ENCODE measurements at places on chromosomes 12 and 14.

DNA sequence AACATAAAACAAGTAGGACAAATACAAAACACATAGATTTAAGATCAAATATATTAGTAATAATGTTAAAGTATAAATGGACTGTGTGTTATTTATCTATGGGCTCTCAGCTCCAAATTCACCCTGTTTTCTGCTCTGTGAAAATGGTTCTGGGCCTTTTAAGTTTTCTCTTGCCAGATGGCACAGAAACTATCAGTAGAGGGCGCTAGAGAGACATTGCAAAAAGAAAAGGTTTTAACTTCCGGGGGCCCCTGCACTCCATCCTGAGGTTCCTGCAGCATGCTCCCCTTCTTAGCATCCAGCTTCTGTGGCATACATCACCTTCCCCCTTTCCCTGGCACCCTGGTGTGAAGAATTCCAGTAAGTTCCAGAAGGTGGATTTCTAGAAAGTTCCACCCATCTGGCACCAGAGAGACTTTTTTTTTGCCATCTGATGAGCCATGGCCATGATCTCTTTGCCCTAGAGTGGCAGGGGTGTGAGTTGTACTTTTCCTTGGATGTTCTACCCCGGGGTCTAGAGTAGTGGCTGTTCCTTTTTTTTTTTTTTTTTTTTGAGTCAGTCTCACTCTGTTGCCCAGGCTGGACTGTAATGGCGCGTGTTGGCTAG is 29.3 kb downstream of the ZCRB1 start:
- no peak for DNase-seq

- DNase-seq, result no peak
Measured at GRCh38 chr14:72480464-72481243, 413.2 kb downstream of the DPF3 start.

DNA sequence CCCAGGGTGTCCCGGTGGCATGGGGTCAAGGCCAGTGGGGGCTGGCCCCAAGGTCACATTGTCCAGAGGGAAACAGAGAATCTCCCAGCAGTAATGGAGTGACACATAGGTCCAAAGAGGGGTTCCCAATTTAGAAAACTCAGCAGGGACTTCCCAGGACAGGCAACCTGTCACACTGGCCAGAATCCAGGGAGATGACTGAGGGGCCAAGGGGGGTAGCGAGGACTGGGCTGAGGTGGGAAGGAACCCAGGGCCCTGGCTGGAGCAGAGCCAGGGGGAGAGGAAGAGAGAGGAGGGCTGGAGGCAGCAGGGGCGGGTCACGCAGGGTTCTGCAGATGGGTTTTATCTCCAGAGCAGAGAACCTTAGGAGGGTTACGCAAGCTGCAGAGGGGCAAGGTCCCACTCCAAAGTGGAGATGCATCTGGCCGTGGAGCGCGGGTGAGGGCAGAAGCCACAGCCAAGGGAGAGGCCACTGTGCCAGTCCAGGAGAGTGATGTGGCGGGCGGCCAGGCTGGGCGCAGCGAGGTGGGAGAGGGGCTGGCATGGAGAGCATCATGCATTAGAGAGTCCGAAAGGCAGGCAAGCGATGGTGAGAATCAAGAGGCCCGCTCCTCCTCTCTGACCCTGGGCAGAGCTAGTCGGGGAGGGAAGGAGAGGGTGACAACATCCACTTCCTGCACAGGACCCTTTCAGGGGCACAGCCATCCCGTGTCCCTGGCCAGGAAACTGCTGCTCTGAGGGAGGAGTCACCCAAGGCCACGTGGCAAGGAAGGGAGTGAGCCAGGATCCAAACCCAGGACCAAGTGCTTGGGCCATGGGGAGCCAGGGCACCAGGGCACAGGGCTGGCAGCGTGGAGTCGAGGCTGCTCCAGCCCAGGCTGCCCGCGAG is 29.0 kb downstream of the NCOR2 start:
- DNase-seq, result peak; percentile 69

GRCh38 chr12:31517994-31518393 is 72.9 kb downstream of the DENND5B start:
- no peak for DNase-seq

DNA sequence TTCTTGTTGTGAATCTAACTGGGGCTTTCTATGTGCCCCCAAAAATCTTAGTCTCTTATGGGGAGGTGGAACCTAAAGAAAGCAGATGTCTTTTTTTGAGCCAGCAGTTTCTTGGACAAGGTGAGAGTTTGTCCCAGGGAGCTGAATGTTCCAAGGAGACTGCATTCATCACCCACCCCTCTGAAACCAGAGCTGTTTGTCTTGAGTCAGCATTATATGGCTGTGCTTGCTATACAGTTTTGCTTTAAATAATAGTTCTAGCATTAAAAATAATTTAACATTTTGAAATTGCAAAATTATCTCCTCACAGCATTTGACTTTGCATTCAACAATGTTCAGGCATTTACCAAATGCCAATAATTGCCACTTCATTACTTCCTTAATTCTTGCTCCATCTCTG is 813.3 kb downstream of the BCL11B start:
- no peak for DNase-seq

GRCh38 chr12:90015228-90015627 is 306.6 kb upstream of the ATP2B1 start:
- no peak for DNase-seq

DNA sequence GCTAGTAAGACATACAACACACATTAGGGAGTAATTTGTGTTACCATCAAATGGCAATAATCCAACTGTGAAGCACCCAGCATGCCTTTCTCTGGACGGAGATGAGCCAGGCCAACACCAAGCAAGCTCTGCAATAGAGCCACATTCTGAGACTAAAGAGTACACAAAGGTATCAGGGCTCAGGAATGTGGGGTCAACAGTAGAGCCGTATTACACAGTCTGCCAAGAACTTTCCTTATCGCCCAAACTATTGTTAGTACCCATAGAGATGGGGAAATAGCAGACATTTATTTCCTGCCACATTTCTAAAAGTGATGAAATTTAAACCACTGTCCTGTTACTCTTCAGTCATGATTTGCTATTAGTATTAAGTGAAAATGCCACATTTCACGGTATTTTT is 113.7 kb downstream of the BMP4 start:
- no peak for DNase-seq

DNA sequence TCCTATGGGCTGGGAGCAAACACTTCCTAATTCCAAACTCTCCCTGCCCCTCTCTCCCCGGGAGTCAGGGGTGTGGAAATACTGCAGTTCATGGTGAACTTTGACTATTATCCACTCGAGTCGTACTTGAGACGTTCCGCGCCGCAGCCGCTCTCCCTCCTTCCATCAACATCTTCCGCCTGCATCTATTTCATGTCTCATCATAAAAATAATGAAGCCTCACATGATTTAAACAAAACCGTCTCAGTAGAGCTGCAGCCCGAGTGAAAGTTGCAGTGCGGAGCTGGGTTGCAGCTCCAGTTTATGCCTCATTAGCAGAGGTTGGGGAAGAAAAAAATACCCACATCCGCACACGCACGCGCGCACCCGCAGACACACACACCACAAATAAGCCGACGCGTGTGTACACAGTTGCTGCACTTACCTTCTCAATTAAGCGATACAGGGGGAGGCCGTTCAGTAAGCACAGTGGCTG is 283 bp downstream of the LMO3 start:
- no peak for DNase-seq

GRCh38 chr14:74563233-74563585 is 48.8 kb downstream of the LTBP2 start:
- DNase-seq, result no peak

DNA sequence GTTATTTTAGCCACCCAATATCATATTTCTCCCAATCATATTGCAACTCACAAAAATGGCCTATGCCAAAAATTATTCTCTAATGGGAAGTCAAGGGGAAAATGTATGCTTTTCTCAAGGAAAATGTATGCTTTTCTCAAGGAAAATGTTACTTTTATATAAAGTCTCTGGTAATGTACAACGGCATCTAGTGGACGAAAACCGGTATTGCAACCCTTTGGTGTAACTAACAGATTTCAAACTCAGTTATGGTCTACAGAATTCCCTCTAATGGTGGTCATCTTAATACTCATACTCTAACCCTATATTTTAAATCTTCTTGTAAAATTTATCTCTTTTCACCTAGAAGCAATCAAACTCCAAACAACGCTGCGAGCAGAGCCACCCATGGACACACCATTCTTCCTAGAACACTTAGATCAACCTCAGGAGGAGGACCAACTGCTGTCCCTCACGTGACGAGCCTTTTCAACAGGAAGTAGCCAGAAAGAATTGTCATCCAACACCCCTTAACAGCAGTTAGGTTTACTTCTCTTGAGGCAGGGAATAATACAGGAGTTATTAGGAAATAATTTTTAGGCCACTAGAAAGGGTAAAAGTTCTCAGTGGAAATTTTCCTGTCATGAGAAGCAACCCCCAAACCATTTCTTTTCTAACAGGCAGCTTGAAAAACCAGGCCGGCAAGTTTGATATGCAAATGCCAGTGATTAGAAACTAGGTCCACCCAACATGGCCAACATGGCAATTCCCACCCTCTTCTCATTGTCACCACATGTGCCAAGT is 20.1 kb downstream of the APOBEC1 start:
- DNase-seq, result peak; percentile 33

GRCh38 chr12:22971701-22972191 is 346.8 kb downstream of the ETNK1 start:
- no peak for DNase-seq

DNA sequence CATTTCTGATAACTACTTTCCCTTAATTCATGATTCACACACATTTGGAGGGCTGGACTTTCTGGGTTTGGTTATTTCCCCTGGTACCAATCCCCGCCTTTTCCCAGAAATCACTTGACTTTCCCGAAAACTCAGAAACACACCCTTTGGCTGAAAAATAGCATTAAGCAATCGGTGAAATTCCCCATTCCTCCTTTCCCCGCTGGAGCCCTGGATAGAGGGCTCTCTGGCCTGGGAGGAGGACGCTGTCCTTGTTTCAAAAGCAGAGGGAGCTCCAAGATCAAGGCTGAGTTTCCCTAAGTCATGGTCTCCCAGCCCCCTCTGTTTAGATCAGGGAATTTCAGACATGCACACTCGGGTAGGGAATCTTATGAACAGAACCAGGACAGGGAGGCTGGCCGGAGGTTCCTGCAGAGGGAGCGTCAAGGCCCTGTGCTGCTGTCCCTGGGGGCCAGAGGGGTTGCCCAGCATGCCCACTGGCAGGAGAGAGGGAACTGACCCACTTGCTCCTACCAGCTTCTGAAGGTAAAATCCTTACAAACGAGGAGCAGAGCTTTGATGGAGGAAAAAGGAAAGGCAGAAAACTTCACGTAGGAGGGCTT is at the start of gene C1S:
Gene C1S (plus strand): TSS at position 366 of the 602 bp plus-strand sequence. CDS start 1,195 bp downstream, outside the sequence.
- no peak for DNase-seq

- DNase-seq, result peak; percentile 56
Measured at GRCh38 chr12:101857043-101857558, 20.3 kb upstream of the DRAM1 start.

DNA sequence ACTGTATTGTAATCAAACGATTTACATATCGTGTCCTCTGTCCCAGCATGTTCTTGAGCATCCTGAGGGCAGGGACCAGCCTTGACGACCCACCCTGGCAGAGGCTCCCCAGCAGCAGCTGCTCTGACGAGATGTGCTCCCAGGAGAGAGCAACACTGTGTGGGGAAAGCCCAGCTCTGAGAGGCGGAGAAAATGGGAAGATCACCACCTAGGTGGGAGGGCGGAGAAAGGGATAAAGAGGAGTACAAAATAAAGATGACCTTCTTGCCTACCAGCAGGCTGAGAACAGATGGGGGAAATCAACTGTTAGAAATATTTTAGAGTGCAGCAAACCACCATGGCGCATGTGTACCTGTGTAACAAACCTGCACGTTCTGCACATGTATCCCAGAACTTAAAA is 71.5 kb upstream of the CAPRIN2 start:
- DNase-seq, result no peak

- DNase-seq, result no peak
Measured at GRCh38 chr14:71693381-71693780, 238.8 kb upstream of the RGS6 start.

DNA sequence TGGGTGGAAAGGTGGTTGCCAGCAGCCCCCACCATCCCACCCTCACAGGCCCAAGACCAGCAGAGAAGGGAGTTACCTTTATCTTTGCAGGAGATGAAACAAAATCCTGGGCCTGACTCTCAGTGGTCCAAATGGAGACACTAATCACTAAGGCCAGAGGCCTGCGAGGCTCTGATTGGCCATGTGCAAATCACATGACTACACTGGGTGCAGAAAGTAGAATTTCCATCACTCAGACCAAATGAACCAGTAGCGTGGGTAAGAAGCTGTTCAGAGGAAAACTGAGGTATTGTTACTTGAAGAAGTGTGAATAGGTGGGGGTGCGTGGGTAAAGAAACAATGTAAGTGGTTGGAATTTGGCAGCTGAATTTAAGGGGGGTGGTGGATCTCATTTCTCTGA is 20.2 kb upstream of the PPP1CC start:
- no peak for DNase-seq

DNA sequence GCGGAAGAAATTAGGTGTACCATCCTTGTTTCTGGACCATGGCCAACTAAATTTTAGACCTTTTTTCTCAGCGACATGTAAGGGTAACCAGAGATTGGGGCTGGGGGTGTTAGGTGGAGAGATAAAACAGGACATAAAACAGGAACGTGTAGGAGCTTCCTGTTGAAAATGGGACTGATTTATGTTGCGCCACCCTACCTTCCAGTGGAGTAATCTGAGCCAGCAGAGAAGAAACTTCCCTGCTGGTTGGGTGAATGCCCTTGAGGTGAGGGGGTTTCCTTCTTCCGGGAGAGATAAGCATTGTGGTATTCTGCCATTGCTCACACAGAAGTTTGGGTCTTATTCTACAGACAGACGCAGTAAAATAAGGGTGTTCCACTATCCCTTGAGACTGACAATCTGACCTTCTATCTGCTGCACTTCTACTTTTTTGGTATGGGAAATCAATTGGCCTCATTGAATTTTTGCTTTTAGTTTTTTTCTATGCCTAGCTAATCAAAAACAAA is 417.6 kb downstream of the PCNX1 start:
- DNase-seq, result peak; percentile 42

GRCh38 chr12:82144505-82144904 is 213.7 kb downstream of the CCDC59 start:
- peak; percentile 15 for DNase-seq

GRCh38 chr12:83850531-83850930 is 1062.1 kb downstream of the SLC6A15 start:
- DNase-seq, result no peak

- DNase-seq, result no peak
Measured at GRCh38 chr14:95980402-95980801, 58.8 kb upstream of the C14orf132 start.

- no peak for DNase-seq
Measured at GRCh38 chr12:82651489-82651888, 35.2 kb upstream of the TMTC2 start.

DNA sequence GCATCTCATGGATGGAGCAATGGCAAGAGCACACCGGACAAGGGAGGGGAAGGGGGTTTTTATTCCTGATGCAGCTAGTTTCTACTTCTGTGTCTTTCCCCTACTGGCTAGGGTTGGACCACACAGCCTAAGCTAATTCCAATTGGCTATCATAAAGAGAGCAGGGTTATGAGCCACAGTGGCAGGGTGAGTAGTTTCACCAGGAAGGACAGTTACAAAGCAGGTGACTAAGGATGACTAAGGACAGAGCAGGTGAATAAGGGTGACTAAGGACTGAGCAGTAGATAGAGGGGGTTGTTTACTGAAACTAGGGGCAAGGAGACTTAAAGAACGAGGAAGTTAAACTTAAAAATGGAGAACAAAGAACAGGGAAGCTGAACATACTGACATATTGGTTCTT is 321.4 kb upstream of the SEL1L start:
- peak; percentile 21 for DNase-seq

GRCh38 chr12:64976131-64976530 is 145.0 kb downstream of the WIF1 start:
- peak; percentile 5 for DNase-seq

GRCh38 chr12:54292083-54292930 is 8.5 kb downstream of the NFE2 start:
- DNase-seq, result peak; percentile 17
